Fibroblast of skin of abdomen (primary cell): ENCODE measurements at places on chromosomes 2 and 18.
A peak's percentile ranks its signal among the peaks of the same experiment; 100 is the strongest.

- no peak for DNase-seq
Measured at GRCh38 chr2:207693641-207694249, 17.7 kb upstream of the CCNYL1 start.

- DNase-seq: no peak
Measured at GRCh38 chr18:55159027-55159426, 199.8 kb upstream of the CCDC68 start.

DNA sequence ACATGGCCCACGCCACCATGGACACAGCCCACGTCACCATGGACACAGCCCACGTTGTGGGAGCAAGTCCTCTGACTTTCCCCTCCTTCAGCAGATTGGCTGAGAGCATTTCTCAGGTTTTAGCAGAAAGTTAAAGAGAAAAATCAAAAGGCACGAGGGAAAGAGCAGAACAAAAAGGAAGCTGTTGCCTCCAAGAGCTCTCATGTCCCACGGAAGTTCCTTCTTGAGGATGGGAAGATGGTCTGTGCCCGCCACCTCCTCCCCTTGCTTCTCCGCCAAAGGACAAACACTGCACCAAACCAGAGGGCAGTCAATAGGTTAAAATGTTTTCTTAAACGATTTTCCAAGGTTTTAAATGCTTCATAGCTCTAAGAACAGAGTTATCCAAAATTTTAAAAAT lies 148.4 kb downstream of the HDAC4 start:
- DNase-seq: no peak

DNA sequence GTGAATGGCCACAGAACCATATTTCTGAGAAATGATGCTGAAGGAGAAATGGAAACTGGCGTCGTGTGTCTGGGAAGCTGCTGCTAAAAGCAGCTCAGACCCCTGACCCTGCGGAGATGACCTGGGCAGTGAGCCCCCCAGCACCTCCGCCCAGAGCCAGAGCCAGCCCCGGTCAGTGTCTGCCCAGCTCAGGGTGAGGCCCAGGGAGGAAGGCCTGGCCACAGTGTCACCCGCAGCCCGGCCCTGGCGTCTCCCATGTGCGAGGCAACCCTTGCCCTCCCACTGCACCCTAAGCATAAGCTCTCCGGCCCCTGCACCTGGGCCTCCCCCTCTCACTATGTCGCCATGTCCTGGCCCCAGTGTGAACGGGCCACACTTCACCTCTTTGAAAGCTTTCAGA lies 502.8 kb downstream of the EIPR1 start:
- no peak for DNase-seq

DNA sequence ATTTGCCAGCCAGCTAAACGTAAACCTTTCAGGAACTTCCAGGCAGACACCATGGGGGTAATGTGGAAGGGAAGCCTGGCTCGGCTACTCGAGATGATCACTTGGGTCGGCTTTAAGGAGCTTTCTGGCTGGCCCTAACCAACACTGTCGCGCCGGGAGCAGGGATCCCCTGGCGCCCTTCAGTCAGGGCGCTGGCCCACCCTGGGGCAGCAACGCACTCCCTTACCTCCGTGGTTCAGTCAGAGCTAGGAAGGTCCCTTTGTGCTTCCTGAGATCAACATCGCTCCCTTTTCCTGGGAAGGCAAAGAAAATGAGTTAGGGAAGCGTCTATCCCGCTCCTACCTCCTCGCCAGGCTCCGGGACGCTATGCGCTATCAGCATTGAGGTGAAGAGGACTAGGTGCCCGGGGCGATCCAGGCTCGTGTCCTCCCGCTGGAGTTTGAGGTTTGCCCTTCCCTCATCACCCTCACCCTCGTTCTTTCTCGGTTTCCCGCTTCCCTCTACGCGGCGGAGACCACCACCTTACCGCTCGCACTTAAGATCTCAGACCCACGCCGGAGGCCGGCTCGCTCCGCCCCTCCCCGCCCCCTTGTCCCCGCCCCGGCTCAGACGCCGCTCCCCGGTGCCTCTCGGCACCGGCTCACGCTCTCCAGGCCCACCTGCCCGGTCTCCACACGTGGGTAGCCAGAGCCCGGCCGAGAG lies 449 bp upstream of the ATRAID start:
- DNase-seq: no peak

DNA sequence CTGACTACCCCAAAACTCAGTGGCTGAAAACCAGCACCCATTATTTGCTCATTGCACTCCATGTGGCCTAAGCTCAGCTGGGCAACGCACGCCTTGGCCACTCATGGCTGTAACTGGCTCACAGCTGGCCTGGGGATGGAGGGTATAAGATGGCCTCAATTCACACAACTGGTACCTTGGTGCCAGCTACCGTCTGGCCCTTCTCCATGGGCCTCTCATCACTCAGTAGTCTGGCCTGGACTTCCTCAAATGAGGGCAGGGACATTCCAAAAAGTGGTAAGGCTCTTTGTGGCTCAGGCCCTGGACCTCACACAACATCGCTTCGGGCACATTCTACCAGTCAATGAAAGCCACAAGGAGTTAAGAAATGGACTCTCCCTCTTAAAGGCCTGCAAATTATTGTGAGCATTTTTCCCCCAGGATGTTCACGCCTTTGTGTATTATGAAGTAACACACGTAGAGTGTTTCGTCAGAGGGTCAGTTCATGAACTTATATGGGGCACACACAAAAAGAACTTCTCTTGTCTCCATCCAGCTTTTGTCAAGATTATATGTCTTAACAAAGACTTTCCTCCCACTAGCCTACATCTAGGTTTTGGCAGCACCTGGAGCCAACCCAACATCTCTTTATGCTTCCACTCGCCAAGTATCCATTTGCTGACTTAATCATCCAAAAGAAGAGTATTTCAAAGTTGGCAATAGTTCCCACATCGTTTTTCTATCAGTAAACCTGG lies 145.2 kb downstream of the CCBE1 start:
- DNase-seq: no peak

DNA sequence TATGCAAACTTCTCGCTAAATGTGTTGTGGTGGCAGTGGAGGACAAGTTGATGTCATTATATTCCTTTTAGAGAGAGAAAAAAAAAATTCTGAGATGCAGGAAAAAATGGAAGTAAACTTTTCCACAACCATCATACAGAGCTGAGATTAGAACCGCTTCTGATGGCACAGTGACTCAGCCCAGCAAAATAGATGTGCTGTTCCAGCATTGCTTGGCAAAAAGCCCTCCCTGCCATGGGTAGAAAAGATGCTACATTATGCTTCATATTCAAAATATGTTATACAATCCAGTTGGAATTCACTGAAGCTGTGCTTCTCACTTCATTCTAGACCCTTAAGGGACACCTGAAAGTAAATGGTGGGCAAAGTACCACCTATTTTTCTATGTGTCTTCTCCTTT lies 1047.6 kb upstream of the FANCL start:
- DNase-seq: peak; percentile 16

DNA sequence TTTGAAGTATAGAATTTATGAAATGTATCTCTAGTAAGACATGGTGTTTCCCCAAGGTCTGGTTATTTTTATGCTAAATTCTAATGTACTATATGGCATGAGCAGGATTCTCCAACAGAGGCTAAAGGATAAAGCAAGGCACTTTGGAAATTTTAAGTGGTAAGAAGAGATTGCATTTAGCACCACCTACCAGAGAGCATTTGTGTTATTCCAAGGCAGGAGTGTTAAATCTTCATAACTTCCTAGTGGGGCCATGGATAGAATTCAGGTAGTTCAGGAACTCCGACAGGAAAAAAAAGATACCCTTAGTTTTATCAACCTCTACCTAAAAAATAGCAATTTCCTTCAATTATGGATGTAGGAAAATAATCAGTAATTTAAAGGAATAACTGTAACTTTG lies 497.4 kb upstream of the CRIM1 start:
- no peak for DNase-seq

GRCh38 chr2:205582366-205582765 lies 99.9 kb upstream of the NRP2 start:
- DNase-seq: no peak

DNA sequence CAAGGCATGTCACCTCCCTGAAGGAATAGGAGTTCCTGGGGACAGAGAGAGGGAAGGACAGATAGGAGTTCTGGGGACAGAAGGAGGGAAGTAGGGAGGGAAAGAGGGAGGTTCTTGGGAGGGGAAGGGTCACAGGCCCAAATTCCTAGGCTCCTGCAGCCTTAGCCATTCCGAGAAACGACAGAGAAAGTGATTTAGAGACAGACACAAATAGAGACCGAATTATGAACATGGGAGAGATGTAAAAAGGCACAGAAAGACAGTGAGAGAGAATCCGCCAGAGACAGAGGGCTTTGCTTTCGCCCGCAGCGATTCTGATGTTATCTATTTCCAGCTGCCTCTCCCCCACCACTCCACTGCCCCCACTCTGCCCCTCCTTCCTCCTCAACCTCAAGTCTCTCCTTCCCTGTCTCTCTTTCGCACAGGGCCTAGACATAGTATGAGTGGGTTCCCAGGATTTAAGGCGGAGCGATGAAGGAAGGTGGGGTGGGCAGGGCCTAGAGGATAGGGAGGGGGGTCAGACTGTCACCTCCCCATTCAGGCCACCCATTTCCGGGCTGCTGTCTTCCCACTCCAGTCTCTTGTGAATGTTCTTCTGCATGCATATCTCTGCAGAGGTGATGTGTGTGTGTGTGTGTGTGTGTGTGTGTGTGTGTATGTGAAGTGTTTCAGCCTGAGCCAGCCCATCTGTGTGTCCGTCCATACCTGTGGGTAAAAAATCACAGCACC lies 3.3 kb upstream of the WNT6 start:
- DNase-seq: no peak

GRCh38 chr2:227414846-227415245 lies 27.1 kb upstream of the SCYGR1 start:
- peak; percentile 23 for DNase-seq

GRCh38 chr2:160993654-160994061 lies 166.6 kb upstream of the TANK start:
- DNase-seq: no peak

DNA sequence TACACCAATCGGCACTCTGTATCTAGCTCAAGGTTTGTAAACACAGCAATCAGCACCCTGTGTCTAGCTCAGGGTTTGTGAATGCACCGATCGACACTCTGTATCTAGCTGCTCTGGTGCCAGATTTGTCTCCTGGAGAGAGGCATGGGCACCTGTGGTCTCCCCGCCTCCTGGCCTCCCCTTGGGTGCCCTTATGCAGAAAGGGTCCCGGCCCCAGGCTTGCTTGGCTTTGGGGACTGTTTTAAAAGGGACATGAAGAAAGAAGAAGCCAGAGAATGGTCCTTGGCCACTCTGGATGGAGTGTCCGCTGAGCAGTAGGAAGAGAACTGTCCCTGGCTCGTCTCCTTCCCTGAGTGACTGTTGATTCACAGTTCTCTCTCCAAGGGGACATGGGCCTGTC lies 11.5 kb upstream of the ALPP start:
- DNase-seq: no peak

GRCh38 chr2:16121986-16122390 lies 181.6 kb downstream of the MYCN start:
- DNase-seq: no peak

DNA sequence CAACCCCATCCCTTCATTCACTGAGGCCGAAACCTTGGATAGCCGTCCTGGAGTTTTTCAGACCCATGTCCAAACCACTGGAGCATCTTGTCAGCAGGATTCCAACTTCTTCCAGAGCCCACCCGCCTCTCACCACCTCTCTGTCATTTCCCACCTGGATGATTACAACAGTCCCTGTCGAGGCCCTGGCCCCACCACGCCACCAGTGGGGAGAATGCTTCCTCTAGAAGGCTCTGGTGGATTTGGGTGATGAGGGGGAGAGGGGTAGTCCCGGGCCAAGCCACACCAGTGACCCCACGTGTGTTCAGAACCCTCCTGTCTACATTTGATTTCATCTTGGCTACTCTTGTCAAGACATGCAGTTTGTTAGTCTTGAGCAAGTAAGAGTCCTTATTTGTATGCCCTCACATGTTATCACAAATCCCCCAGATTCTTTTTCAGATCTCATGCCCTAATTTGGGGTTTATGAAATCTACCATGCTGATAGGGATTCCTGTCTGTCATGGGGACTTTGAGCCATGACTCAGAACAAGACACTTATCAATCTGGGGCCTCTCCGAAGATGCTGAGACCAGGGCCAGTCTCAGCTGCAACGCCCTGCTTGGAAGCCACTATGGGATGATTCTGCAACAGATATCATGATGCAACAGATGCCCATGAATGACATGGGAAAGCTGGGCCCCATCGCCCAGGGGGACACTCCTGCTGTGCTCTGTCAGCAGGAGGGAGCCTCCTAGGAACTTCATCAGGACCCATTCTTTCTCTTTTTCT lies 186.1 kb downstream of the ZFP36L2 start:
- DNase-seq: no peak

GRCh38 chr2:70014959-70015358 lies 53.5 kb upstream of the ASPRV1 start:
- no peak for DNase-seq

DNA sequence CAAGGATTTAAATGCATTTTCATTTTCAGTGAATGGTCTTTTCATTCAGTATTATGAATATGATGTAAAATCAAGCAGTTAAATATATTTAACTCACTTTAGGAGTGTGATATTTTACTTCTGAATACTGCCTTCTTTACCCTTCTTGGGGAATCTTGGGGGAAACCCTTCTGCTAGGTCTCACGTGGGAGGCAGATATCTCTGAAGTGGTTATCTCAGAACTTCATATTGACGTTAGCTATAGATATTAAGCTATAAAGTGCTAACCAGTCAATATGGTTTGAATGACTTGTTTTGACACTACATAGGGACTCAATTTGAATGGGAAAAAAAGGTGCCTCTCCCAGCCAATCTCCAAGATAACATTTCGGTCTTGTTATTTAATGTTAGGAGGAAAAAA lies 9.8 kb downstream of the REL start:
- DNase-seq: no peak

- peak; percentile 61 for DNase-seq
Measured at GRCh38 chr2:221447310-221447709, 124.8 kb downstream of the EPHA4 start.

GRCh38 chr18:40035966-40036365 lies 1919.1 kb upstream of the PIK3C3 start:
- no peak for DNase-seq

DNA sequence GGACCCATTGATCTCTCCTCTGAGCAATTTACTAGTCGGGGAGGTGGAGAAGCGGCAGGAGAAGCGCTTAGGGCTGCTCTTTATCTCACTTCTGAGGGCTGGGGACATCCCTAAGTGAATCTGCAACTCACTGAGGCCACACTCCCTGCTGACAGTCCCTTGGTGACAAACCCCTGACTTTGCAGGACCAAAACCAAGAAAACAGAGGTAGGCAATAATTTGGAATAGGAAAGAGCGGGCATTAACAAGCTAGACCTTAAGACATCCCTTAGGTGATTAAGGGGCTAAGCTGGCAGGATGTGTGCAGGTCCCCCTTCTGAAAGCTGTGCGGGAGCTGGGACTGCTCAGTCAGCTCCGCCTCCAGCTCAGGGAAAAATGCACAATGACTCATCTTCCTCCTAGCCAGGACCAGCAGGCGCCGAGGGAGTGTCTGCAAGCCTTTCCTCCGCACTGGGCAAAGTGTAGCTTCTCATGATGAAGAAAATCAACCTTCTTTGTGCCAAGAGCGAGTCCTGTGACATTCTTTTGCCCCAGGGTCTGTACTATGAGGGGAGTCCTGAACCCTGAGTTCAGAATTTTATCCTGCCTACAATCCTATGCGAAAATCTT lies 63.3 kb downstream of the BOD1L2 start:
- peak; percentile 76 for DNase-seq
